ENCODE measurements at places on chromosomes 5 and 9.
A peak's percentile ranks its signal among the peaks of the same experiment; 100 is the strongest.

DNA sequence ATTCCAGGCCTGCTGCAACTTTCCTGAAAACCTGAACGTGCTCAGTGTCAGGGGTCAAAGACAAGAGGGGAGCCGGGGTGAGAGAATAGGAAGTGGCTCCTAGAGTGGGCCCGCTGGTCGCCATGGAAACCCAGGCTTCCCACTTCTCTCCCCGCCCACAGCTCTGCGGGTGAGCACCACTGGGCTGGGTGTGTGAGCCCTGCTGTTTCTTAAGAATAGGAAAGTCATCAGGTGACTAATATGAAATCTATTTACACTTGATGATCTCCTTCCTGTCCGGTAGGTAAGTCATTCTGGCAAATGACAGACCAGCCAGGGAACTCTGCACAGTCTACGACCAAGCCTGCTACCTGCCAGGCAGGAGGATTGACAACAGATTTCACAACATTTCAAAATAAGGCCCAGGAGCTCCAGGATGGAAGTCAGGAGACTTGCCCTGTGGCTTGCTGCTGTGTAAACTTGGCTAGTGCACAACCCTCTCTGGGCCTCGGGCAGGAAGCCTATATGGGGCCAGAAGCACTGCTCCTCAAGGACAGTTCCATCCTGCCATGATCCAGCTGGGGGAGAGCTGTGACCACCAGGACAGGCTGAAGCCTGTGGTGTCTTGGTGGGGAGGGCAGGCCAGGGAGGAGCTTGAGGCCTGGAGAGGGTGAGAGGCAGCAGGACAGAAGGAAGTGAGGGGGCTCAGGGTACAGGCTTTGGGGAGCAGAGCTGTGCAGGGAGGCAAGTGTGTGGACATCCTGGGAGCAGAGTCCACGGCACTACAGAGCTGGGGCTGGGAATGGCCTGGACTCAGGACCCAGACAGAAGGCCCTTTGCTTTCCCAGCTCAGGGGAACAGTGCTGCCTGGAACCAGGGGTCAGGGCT, 60.6 kb downstream of the SHB start:
- ATAC-seq = peak; percentile 81

DNA sequence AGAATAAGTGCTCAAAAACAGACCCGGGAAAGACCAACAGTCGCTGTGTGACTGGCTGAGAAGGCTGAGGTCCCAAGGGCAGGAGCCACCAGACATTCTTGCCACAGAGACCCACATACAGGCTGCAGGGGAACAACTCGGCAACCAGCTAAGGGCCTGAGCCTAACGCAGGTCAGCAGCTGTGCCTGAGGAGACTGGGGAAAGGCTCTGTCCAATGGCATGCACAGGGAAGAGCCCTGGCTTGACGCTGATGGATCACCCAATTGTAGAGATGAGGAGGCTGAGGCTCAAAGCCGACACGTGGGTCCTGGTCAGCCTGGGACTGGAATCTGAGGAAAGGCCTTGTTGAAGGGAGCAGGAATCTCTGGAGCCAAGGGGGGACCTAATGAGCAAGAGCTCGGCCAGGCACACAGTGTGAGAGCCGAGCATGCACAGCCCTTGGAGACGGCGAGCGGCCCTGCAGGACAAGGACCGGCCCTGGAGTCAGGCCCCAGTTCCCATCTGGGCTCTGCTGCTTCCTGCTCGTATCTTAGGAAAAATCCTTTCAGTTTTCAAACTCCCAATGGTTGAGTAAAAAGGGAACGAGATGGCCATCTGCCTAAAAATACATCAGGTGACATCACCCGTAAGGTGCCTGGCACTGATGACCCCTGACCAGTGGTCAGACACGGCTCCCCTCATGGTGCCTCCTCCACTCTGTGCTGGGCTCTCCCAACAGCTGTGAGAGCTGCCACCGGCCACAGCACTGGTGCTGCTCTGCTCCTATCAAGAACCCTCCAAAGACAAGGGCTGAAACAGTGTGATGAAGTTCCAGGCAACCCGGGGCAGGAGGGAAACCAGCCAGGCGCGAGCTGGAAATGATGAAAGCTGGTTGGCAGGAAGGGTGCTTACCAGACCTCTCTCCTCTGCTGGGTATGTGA, 16.4 kb downstream of the LMAN2 start:
- no peak for ATAC-seq

DNA sequence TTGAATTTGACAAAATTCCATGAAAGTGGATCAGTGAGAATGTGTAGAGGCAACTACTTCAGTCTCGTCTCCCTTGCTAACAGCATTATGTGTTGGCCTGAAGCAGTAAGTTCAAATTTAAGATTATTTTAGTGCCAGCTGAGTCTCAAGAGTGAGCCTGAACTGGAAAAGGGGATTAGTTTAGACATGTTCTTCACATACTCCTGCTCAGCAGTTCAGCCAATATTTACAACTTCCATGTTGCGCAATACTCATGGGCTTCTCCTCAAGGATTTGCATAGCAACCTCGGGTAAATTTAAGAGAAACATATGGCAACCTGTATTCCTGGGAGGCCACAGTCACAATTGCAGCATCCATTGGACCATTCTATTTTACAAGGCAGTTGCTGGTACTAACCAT, 553.8 kb downstream of the PTPRD start:
- peak; percentile 74 for ATAC-seq

DNA sequence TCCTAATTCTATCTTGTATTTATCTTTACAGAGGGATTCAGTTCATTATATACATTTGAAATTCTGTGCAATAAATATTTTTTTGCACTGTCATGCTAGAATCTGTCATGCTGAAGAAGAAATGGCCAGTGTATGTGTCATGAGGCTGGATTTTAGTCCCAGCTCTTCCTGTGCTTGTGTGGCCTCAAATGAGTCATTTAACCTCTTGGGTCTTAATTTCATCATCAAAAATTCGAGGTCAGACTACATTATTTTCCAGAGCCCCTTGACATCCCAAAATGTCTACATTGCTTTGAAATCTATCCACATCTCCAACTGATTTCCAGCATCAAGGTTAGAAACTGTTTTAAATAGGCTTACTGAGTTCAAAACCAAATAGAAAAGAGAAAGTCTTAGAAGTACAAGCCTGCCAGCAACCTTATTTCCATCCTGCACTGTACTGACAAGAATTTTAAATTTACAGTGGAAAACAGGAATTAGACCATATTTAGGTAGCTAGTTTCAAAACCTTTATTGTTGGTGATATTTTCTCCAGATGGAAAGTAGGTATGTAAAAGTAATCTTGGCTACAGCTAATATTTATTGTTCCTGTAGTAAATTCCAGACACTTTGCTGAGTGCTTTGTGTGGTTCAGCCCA, 96.7 kb upstream of the MAMDC2 start:
- ATAC-seq = peak; percentile 32

GRCh38 chr9:72276429-72276828, 88.6 kb downstream of the ZFAND5 start:
- no peak for ATAC-seq

GRCh38 chr5:127313847-127314473, 23.4 kb downstream of the MEGF10 start:
- peak; percentile 66 for ATAC-seq

GRCh38 chr5:93454896-93455295, 126.1 kb downstream of the NR2F1-AS1 start:
- no peak for ATAC-seq

- no peak for ATAC-seq
These were observed 2.6 kb upstream of the CCDC187 start for GRCh38 chr9:136306211-136307208.

DNA sequence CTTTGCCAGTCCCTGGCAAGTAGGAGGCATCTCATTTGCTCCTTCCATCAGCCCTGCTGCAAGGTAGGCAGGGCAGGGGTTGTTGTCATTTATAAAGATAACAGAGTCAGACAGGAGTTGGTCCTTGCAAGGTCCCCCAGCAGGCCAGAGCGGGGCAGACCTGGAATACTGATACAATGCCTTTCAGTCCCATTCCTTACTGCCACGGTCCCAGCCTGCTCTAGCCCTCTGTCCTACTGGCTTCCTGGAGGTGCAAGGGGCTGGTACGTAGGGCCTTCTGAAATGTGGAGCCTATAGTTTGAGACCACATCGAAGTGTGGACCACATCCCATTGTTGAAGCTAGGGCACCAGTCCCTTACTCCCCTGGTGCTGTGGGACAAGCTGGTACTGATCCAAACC, 42.8 kb upstream of the PITX1 start:
- no peak for ATAC-seq

GRCh38 chr9:114515528-114515927, 10.3 kb upstream of the WHRN start:
- ATAC-seq = no peak

- ATAC-seq = peak; percentile 61
These were observed 61.8 kb downstream of the COX7C start for GRCh38 chr5:86679529-86679928.

DNA sequence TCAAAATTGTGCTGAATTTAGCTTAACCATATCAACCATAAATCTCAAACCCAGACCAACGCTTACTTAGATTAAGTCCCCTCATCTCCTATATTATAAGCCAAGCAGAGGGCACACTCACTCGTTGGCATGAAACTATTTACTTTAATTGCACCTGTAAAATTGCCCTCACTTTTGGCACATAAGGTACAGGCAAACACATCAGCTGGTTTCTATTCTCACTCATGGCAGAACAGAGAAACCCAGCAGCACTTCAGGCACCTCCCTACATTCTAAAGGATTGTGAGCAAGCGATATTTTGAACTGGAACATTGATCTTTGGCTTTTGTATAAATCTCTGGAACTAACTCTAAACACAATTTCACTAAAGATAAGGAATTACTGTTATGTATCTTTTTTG, 845.6 kb upstream of the CDH6 start:
- ATAC-seq = no peak

- no peak for ATAC-seq
These were observed 28.1 kb downstream of the ZNF608 start for GRCh38 chr5:124718380-124718789.

DNA sequence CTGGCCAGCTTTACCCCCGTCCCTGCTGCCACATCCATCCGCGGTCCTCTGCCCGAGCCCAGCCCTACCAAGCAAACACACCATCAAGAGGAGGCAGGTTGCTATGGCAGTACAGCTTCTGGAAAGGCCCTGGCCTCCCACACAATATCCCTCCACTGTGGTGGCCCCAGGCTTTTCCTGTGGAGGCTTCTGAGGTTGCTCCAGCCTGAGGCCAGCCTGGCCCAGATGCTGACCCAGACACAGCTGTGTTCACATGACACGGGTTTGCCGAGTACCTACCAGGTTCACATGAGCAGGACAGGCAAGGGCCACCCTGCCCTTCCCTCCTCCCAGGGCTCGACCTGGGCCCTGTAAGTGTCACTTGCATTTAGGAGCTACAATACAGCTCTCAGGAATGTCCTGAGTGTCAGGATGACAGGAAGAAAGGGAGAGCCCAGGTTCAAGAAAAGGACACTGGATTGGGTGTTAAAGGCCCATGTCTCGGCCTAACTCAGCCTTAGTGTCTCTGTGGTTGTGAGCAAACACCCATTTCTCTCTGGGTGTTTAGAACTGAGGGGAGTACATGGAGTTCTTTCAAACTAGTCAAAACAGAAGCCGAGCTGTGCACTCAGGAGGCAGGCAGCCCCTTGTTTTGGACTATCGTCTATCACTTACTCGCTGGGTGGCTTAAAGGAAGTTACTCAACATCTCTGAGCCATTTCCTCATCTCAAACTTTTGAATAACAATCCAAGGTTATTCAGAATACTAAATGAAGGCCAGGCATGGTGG, 40.2 kb downstream of the NAIF1 start:
- ATAC-seq = peak; percentile 68

- no peak for ATAC-seq
These were observed 148.8 kb upstream of the SGCD start for GRCh38 chr5:156178117-156178516.

GRCh38 chr9:78295731-78296130, 1.2 kb upstream of the PSAT1 start:
- ATAC-seq = no peak

DNA sequence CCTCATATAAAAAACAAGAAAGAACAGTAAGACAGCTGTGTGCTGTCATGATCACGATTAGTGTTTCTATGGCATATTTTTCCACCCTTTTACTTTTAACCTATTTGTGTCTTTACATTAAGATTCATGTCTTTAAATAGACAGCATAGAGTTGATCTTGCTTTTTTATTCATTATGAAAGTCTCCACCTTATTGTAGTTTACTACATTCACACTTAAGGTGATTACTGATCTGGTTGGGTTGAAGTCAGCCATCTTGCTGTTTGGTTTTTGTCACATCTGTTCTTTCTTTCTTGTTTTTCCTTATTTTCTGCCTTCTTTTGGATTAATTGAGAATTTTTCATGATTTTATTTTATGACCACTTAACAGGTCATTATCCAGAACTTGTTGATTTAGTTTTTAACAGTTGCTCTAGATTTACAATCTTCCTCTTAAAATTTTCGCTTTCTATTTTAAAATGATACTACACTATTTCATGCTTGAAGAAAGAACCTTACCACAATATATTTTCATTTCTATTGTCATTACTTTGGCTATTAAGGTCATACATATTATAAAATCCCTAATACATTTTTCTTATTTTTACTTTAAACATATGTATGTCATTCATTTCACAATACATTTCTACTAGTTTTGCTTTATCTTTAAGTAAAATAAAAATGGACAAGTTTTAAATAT, 292.5 kb downstream of the SH3GL2 start:
- ATAC-seq = no peak

- peak; percentile 27 for ATAC-seq
These were observed 123.8 kb upstream of the PHYKPL start for GRCh38 chr5:178356431-178356872.

- ATAC-seq = no peak
These were observed 273.5 kb downstream of the SLF1 start for GRCh38 chr5:94891972-94892371.

GRCh38 chr5:58040846-58041245, 419.0 kb downstream of the PLK2 start:
- ATAC-seq = no peak

DNA sequence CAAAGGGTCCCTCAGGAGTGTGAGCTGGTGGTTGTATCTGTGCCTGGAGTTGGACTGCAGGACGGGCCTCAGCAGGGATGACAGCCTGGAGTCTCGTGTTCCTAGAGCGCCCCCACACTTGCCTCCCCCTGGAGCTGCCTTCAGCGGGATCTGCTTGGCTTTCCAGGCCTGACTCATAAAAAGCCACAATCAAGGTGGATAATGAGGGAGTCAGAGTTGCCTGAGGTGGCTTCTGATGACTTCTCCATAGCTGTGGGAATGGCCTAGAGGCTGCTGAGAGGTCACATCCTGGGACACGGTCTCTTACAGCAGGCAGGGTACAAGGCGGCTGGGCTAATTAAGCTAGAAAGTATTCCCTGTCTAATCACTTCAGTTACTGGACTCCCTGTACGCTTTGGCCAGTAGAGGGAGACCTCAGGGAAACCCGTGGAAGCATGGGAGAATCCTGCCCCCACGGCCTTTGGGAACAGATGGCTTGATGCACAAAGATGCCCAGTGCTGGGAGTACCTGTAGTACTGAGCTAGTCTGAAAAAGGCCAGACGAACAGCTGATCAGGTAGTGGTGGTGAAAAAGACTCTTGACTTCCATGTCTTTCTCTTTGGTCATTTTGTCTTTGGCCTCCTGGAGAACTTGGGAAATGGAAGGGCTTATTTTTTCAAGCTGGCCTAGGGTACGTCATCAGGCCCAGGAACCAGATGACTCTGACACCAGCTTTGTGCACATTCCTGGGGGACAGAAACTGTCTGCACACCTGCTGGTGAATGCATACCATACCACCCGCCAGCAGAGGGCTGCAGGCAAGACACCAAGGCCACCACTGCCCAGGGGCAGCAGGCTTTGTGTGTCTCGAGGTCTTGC, 16.1 kb upstream of the FRRS1L start:
- ATAC-seq = peak; percentile 61

- ATAC-seq = no peak
These were observed 195.0 kb upstream of the TBC1D2 start for GRCh38 chr9:98450496-98450895.

- peak; percentile 29 for ATAC-seq
These were observed 381.6 kb upstream of the ADAMTS16 start for GRCh38 chr5:4758550-4758949.

- ATAC-seq = peak; percentile 76
These were observed 42.7 kb downstream of the CYLC2 start for GRCh38 chr9:103037508-103038477.

Data from esophagus mucosa (tissue), 1 donor.